ENCODE measurements at places on chromosomes 16 and 17.

DNA sequence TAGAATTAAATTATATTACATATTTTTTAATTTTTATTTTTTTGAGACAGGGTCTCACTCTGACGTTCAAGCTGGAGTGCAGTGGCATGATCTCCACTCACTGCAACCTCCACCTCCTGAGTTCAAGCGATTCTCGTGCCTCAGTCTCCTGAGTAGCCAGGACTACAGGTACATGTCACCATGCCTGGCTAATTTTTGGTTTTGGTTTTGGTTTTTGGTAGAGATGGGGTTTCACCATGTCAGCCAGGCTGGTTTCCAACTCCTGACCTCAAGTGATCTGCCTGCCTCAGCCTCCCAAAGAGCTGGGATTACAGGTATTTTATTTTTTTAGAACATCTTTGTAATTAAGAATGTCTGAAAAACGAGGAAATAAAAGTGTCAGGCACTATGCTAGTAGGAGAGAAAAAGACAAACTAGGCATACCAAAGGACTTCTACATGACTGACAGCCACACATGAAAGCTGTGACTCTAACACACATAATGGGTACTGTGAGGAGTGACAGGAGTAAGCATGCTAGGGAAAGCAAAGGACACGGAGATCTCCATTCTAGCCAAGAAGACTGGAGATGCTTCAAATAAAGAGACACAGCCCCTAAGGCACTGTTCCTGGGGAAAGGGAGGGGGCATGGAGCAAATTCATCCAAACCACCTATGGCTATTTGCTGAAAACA is 7.3 kb downstream of the GNA13 start:
- DNase-seq, result no peak

DNA sequence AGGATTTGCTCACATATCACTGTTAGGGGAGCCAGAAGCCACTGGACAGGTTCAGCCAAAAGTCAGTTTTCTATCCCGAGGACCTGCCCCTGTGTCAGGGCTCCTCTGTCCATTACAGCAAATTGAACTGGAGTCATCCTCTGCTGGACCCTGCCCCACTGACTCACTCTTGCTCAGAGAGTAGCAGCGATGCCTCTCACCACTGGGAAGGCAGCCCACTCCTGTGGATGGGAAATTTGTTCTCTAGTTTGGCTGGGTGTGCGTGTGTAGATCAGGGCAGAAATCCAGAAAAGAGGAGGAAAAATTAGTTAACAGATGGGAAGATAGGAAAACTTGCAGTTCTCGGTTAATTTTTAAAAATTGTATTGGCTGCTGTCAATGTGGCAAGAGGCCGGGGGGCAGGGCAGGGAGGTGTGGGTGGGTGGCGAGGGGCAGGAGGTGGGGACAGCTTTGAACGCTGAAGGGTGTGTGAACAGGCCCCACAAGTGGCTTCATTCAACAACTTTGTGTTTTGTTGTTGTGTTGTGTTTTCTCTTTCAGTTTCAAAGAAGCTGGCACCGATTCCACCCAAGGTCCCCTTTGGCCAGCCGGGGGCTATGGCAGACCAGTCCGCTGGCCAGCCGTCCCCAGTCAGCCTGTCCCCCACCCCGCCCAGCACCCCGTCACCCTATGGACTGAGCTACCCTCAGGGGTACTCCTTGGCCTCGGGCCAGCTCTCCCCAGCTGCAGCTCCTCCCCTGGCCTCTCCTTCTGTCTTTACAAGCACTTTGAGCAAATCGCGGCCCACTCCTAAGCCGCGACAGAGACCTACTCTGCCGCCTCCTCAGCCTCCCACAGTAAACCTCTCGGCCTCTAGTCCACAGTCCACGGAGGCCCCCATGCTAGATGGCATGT is 33.6 kb downstream of the ELAC2 start:
- peak; percentile 91 for DNase-seq

DNA sequence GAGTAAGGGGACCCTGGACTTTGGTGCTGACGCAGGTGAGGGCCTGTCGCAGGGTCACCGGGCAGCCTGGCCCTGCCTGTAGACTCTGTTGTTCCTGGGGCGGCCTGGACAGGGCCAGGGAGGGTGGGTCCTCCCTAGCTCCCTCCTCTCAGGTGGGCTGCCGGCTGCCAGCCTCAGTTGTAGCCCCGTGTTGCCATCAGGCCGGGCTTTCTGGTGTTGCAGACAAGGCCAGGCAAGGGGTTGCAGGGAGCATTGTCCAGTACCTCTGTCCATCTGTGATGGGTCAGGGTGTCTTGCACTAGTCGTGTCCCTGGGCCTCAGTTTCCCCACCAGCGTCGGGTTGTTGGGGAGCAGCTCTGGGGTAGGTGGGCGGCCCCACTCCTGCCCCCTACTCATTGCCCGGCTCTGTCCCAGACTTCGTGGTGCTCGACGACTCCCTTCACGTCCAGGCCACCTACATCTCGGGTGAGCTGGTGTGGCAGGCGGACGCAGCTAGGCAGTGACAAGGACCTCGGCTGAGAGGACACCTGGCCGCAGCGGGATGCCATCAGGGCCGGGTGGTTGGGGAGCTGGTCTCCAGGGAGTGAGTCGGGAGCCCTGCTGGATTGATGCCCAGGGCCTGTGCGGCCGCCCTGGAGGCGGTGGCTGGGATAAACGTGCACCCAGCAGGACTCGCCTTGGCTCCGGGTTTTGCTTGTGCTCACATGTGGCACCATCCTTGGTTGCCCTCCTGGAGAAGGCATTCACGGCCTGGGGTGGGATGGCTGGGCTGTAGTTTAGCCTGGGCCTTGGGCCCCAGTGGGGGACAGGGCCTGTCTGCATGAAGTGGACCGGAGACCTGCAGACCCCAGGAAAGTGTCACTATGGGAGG is 1.9 kb downstream of the CEMP1 start:
- DNase-seq, result no peak

DNA sequence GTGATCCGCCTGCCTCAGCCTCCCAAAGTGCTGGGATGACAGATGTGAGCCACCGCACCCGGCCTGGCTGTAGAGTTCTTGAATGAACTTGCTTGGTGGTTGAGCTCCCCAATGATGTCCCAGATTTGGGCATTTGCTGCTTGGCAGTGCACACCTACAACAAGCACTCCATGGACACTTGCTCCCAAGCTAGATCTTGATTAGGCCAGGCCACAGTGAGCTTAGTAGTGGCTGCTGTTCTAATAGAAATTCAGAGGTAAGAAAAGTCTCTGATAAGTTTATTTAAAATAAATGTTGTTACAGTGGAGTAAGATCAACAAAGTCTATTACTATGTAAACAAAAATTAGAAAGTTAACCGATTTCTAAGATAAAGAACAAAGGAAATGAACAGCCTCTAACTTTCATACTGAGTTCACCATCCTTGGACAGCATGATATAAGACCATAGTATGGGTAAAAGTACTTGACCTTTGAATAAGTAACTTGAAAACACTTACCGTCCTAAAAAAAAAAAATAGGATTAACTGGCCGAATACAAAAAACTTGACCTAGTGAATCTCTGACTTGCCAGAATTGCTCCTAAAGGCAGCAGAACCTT is 951 bp downstream of the TMED6 start:
- no peak for DNase-seq

DNA sequence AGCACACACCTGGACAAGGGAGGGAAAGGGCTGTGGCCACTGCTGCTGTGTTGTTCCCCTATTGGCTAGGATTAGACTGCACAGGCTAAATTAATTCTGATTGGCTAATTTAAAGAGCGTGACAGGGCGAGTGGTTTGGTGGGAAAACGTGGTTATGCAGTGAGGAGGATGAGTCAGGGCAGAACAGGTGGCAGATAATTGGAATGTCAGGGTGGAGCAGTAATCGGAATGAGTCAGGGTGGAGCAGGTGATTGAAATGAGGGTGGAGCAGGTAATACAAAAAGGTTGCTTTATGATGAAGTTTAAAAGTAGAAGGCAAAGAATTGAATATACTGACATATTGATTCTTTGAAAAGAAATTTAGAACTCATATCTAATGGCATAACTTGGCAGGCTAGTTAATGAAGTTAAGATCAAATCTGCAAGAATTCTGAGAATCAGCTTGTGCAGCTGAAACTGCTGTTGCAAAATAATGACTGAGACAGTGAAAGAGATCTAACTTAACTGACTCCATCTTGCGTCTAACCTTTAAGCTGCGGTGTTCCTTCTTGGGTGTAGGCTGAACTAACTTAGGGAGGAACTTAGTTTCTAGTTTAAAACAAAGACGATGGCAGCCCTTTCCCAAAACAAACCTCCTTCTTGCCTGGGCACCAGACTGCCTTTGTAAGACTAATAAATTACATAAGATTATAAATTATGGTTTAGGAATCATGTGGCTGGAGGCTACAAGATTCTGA is 174.3 kb downstream of the UTP18 start:
- no peak for DNase-seq

- DNase-seq, result no peak
Measured at GRCh38 chr16:62404842-62405611, 368.8 kb upstream of the CDH8 start.
